ENCODE measurements at places on chromosomes 16 and 17.

DNA sequence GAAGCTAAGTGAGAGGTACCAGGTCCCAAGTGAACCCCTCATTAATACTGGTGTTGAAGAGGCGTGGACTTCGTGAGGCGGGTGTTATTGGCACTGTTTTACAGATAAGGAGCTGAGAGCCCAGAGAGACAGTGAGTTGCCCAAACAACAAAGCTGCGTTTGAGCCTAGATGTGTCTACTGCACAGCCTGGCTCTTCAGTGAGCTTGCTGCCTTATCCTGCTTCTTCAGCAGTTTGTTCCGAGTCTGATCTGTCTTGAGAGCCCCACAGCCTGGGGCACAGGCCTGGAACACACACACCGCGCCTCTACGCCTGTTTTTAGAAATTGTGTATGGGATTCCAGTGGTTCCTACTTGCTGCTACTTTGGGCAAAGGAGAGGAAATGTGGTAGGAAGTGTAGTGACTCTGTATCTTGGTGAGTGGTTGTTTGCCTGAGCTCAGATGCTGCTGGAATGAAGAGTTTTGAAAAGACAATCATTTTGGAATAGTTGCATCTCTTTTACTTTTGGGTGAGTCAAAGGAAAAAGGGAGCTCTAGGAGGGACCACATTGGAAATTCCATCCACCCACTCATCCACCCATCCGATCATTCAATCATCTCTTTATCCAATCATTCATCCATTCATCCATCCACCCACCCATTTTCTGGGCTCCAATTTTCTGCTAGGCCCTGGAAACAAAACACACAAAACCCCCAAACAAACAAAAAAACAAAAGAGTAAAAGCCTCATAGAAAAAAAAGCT, 22.3 kb upstream of the PLCG2 start:
- no peak for DNase-seq

GRCh38 chr16:14111713-14112538, 40.8 kb downstream of the MRTFB start:
- DNase-seq: no peak

DNA sequence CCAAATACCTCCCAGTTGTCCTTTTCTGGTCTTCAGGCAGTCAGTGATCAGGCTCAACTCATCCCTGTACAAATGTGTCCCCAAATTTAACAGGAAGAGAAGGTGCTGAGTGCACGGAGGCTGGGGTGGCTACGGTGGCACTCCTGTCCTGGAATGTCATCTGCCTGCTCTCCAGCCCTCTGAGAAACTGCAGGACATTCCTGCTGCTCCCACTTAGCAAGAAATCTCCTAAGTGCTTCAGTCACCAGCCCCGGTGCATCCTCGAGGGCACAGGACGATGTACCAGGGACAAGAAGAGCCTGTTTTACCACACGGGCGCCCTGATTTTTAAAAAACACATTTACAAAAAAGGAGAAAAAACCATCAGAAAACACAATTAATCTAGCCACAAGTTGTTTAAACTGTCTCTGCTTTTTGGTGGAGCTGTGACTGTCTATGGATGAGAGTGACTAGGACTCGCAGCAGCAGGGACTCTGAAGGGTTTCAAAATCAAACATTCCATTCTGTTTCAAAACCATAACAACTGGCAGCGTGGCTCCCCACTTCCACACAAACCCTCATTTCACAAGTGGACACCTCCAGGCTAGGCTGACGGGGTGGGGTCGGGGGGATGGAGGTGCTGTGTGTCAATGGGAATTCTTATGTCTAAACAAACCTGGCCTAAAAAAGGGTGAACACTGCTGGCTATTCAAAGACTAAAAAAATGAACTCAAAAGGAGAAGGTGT, 65.3 kb upstream of the CNEP1R1 start:
- no peak for DNase-seq

DNA sequence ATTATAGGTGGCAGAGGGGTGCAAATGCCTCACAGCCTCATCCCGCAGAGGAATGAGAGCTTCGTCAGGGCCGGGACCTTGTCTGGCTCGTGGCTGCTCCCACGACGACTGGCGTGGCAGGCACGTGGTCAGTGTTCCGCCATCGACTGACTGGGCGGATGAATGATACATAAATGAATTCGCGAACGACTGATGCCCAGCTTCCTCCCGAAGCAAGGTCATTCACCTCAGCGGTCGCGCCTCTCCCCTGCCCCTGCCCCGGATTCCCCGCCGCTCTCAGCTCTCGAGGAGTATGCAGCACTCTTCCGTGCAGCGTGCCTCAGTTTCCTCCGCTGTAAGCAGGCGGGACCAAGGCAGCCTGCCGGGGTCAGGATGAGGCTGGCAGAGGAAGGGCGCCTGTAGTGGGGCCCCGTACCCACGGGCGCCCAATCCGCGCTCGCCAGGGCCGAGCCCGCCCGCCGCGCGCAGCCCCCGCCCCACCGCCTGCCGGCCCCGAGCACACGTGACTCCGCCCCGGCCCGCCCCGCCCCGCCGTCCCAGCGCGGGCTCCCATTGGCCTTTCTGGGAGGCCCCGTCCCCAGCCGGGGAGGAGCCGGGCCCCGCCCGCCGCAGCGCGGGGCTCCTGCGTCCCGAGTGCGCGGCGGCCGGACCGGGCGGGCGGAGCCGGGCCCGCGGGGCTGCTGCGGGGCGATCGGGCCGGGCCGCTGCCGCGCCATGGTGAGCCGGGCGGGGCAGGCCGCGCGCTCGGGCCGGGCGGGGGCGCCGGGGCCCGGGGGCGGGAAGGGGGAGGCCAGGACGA, at the start of gene SNN:
SNN (plus strand) TSS at position 632 of the 799 bp plus-strand sequence. CDS start 7,605 bp downstream, outside the sequence.
- peak; percentile 89 for DNase-seq

DNA sequence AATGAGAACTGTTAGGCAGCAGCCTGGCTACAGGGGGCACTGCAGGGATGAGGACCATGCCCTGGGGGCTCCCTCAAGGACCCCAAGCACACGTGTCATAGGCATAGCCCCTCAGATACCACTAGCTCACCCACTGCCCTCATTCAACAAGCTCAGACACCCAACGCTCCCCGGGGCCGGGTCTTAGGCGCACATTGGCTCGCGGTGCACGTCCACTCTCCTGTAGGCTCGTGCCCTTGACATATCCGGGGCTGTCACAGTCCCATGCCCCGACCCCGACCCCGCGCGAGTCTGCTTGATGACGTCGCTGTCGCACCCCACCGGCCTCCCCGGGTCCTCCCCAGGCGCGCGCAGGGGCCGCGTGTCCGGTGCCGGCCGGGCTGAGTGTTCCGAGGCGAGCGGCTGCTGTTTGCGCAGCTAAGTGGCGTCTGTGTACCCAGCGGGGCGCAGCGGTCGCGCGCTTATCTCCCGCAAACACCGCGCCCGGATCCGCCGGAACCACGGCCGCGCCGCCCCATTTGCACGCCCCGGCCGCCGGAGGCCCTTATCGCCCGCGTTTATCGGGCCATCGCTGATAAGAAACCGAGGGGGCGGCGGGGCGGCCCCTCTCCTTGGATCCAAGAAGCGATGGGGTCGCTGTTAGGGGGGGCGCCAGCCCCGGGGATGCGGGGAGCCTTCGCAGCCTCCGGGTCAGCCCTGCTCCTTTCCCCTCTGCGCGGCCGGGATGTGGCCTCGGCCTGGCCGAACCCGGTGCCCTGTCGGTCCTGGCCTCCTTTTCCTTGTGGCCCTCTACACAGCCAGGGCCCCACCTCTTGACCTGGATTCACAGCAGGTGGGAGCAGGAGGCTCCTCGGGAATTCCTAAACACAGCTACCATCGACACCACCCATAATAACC, 20.7 kb upstream of the NAGS start:
- DNase-seq: peak; percentile 26

GRCh38 chr16:25633549-25633948, 58.2 kb upstream of the HS3ST4 start:
- no peak for DNase-seq

DNA sequence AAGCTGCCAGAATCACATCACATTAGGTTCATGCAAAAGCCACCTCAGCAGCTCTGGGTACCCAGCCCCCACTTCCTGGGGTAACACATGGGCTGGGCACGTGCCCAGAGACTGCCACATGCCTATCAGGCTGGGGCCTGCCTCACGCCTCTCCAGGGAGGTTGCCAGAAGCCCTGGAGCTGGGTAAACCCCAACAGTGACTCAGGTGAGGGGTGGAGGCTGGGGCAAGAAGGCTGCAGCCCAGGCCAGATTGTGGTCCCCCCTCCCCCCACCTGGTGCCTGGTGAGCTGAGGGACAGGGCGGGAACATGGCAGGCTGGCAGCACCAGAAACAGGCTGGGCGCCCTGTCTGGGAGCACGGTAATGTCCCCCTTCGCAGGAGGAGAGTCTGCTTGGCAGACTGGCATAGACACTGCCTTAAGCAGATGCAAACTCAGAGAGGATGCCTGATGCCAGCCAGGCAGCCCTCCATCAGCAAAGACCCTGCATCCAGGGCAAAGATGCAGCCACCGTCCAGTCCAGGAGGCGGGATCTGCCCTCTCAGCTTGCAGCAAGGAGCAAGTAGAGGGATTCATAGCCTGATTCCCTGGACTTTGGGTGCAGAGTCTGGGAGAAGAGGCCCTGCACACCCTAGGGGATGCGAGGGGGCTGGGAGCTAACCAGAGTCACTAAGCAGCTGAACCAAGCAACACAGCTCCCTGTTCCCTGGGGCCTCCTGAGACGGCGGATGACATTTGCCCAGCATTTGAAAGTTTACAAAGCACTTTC, 28.8 kb downstream of the NGFR start:
- DNase-seq: peak; percentile 43

- no peak for DNase-seq
Measured at GRCh38 chr17:57954397-57955182, 622 bp downstream of the CUEDC1 start.

- no peak for DNase-seq
Measured at GRCh38 chr17:35056013-35056412, 7.5 kb downstream of the RFFL start.

DNA sequence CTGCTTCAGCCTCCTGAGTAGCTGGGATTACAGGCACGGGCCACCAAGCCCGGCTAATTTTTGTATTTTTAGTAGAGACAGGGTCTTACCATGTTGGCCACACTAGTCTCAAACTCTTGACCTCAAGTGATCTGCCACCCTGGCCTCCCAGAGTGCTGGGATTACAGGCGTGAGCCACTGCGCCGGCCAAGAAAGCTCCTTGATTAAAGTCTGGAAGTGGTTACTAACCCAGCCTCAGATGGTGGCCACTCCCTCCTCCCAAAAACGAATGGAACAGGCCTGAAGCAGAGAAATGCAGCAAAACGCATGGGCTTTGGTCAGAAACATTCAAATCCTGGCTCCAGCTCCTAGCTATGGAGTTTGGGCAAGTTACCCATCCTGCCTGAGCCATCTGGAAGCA, 11.3 kb downstream of the FKBP10 start:
- no peak for DNase-seq

DNA sequence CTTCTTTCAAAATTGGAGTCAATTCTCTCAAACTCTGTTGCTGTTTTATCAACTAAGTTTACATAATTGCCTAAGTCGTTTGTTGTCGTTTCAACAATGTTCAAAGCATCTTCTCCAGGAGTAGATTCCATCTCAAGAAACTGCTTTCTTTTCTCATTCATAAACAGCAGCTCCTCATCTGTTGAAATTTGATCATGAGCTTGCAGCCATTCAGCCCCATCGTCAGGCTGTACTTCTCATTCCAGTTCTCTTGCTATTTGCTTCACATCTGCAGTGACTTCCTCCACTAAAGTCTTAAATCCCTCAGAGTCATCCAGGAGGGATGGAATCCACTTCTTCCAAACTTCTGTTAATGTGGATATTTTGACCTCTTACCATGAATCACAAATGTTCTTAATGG, 230.6 kb downstream of the IRF8 start:
- DNase-seq: no peak

DNA sequence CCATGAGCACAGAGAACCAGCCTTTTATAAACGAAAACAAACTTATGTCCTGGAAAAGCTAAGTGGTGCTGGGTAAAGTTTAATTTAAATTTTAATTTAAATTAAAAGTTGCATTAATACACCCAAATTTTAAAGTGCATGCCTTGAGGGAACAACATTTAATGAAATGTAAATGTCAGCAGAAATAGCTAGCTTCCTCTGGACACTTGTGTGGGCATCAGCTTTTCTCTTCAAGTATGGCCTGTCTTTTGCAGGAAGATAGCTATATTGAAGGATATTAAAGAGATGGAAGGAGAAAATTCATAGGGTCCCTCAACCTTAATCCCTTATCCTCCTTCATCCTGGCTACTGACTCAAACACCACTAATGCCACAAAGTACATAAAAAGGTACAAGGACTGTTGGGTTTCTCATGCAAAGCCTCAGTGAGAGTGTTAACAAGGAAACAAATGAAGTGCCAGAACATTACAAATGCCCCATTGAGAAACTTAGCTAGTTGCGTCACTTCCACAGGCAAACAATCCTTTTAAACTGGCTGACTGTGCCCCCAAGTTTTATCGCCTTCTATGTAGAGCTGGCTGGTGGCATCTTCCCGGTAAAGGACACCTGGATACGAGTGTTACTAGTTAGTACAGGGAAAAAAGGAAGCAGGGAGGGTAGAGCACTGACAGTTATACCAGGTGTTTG, 14.1 kb downstream of the PHF12 start:
- no peak for DNase-seq

DNA sequence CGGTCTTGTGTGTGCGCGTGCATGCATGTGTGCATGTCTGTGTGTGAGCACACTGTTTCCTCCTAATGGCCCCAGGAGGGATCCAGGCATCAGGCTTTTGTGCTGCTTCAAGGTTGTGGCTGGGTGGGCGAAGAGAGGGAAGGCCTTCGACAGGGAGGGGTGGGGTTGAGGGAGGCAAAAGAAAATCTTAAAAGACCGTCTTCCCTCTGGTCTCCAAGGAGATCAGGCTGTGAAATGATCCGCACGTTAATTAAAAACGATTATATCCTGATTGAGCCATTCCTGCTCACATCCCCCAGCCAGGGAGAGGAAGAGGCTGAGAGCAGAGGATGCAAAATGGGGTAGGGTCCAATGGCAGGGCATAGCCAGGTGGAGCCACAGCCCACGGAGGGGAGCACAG, 46.9 kb downstream of the RAI1 start:
- no peak for DNase-seq

DNA sequence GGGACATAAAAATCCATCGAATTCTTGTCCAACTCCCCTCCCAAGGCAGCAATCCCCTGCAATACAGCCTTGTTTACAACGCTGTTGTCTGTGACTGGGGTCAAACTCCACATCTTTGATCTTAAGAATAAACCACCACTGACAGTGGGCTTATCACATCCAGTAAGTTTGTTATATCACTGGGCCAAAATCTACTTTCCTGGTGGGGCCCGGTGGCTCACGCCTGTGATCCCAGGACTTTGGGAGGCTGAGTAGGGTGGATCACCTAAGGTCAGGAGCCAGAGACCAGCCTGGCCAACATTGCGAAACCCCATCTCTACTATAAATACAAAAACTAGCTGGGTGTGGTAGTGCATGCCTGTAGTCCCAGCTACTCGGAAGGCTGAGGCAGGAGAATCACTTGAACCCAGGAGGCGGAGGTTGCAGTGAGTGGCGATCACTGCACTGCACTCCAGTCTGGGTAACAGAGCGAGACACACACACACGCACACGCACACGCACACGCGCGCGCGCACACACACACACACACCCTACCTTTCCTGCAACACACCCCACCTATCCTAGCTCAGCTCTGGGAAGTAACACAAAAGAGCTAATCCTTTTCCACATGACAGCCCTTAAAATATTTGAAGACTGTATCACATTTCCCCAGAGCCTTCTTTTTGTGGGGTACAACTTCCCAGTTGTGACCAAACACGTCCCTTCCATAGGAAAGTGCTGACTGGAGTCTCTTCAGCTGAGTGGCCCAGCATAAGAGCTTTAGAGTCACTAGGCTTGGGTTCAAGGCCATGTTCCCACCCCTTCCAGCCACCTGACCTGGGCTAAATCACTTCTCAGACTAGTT, 20.9 kb upstream of the ABCC1 start:
- DNase-seq: no peak

All from activated CD8-positive, alpha-beta T cell treated with anti-CD3 and anti-CD28 coated beads, Interleukin-2, amount 10 ng/mL, durations not matched to agents 7 days and 5 days (primary cell).